ENCODE measurements at places on chromosomes 4 and X.
A peak's percentile ranks its signal among the peaks of the same experiment; 100 is the strongest.

- DNase-seq = no peak
Measured at GRCh38 chr4:114040319-114041116, 61.1 kb upstream of the ARSJ start.

GRCh38 chr4:92305148-92305877, 1.5 kb downstream of the GRID2 start:
- peak; percentile 77 for DNase-seq

DNA sequence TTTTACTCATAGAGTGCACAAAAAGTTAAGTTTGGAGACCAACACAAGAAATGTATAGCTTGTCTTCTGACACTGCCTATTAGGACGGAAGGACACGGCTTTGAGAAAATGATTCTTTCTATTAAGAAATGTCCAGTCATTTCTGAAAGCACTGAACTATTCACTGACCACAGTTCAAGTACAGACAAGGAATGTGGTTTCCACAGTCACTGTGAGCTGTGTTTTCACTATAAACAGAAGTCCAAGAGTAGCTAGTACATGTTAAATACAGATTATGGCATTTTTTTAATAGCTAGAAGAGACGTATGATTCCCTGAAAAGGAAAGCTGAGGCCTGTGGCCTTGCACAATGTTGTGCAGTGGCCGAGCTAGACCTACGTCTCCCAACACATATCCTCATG, 115.1 kb upstream of the GPM6A start:
- DNase-seq = no peak

DNA sequence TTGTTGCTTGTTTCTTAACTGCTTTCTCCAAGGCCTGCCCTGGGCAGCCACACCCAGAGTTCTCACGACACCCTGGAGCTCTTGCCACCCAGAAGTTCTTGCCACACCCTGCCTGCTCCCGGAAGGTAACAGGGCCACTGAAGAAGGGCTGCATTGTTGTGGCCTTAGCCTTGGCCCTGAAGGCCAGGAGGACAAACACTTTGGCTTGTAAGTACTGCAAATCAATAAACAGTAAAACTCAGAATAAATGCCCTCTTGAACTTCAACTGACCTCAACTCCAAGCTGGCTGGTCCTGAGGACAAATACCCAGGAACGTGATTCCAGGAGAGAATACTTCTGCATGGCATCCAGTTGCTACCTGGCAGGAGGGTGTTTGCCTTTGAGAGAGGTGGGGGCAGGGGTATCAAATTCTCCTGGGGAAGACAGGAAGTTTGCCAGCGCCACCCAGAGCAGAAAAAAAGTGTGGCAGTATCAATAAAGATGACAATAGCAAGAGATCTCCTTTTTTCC, 54.1 kb downstream of the TLR10 start:
- DNase-seq = peak; percentile 67

DNA sequence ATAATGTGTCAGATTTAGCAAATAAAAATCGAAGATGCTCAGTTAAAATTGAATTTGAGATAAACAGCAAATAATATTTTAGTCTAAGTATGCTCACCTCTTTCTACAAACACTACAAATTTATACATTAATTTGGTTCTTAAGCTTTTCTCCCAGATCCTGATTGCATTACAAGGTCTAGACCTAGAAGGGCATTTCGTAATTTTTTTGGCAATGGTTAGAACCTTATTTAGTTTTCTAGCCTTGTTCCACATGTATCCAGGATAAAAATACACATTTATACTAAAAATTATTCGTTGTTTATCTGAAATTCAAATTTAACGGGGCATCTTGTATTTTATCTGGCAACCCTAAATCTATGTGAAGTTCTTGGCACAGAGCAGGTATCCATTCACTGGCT, 2.5 kb upstream of the CDKL5 start:
- no peak for DNase-seq

GRCh38 chrX:44876086-44876485, 3.1 kb downstream of the KDM6A start:
- no peak for DNase-seq

DNA sequence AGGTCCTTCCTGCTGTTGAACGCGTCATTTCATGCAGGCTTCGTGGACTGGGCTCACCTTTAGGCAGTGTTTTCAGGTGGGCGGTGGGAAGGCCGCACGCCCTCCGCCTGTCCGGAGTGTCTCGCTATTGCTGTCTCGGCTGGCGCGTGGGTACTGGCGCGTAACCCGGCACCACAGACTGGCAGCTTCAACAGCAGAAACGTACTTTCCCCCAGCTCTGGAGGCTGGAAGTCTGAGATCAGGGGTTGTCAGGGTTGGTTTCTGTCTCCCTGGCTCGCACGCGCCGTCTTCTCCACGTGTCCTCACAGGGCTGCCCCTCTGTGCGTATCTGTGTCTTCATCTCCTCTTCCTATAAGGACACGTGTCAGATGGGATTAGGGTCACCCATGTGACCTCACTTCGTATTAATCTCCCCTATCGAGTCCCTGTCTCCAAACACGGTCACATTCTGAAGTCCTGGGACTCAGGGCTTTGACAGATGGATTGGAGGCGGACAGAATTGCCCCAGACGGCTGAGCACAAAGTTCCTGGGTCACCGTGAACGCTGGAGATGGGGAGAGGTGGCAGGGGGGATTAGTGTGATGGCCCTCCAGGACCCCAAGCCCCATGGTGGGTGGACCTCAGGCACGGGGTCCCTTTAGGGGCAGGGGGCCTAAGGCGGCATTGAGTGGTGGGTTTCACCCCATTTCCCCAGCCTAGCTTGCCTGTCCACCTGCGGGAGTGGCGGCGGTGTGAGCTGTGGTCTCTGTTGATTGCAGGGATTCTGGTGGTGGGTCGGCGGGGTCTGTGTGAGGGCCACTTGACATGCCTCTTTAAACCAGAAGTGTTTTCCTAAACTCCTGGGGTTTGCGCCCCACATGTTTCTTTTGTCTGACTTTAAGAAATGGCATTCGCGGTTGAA, 83.4 kb upstream of the LRPAP1 start:
- no peak for DNase-seq

- DNase-seq = peak; percentile 82
Measured at GRCh38 chrX:131747173-131747572, 203.3 kb downstream of the OR13H1 start.

- DNase-seq = no peak
Measured at GRCh38 chr4:168739886-168740285, 243.0 kb downstream of the PALLD start.

GRCh38 chr4:15751153-15751552, 27.0 kb upstream of the CD38 start:
- DNase-seq = no peak

- no peak for DNase-seq
Measured at GRCh38 chr4:162408309-162408708, 244.5 kb upstream of the FSTL5 start.

DNA sequence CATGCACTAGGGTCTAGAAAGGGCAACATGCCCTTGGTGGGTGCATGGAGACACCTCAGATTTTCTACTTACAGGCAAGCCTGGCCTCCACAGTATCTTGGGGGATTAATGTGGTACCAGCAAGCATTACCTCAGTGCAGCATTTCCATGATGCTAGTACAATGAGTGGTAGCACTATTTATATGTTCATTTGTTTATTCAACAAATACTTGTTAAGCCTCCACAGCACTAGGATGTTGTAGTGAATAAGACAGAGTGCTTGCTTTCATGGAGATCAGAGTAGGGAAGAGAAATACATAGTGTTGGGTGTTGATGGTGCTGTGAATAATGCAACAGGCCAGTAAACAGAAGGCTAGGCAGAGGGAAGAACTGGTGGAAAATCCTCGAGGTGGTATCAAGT, 133.4 kb downstream of the KLHL8 start:
- DNase-seq = no peak

GRCh38 chr4:183321079-183321478, 1.0 kb upstream of the CLDN22 start:
- DNase-seq = peak; percentile 32

DNA sequence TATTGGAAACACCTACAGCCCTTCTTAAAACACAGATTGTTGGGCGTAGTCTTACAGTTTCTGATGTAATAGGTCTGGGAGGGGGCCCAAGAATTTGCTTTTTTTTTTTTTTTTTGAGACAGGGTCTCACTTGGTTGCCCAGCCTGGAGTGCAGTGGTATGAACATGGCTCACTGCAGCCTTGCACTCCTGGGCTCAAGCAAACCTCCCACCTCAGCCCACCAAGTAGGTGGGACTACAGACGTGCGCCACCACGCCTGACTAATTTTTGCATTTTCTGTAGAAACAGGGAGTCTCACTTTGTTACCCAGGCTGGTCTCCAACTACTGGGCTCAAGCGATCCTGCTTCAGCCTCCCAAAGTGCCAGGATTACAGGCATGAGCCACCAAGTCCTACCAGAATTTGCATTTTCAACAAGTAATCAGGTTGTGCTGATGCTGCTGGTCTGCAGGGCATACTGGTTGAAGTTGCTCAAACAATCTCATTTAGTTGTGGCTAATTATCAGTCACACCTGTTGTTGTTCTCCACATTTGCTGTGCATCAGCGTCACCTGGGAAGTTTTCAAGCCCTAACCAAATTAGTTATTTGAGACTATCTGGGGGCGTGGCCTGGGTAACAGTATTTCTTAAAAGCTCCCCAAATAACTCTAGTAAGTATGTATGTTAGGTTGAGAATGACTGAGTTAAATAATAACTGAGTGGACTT, 14.0 kb downstream of the TMEM154 start:
- DNase-seq = no peak

DNA sequence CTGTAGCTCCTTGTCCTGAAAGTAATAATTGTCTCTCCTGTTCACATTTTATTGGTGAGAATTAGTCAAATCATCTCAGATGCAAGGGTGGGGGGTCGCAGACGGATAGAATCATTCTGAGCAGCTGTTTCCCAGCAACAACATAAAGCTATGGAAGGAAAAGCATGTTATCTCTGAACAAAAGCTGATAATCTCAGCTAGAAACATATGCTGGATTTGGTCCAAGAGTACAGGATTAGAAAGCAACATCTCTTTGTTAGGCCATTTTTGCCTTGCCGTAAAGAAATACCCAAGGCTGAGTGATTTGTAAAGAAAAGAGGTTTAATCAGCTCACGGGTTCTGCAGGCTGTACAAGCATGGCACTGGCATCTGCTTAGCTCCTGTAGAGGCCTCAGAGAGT, 472.8 kb upstream of the BOD1L1 start:
- DNase-seq = no peak

- DNase-seq = no peak
Measured at GRCh38 chr4:107512549-107512948, 207.5 kb downstream of the PAPSS1 start.

GRCh38 chr4:5635826-5636195, 72.5 kb downstream of the EVC2 start:
- no peak for DNase-seq

GRCh38 chr4:15182600-15183220, 180.4 kb downstream of the CPEB2 start:
- DNase-seq = no peak

- DNase-seq = no peak
Measured at GRCh38 chr4:8477095-8477635, 36.6 kb downstream of the TRMT44 start.

DNA sequence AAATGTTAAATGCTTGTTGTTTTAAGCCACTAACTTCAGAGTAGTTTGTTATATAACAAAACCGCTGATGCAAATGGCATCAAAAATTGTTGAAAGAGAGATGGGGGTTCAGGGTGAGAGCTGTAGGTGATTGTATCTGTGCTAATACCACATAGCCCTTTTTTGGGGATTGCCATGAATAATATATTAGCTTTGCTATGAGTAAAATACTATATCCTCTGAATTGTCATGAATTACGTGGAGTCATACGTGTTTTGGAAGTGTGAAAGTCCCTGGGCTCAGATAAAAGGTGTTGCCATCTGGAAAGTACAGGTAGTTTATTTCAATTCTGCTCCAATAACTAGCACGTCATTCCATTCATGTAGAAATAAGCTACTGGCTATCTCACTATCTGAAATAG, 30.6 kb downstream of the DYNLT3 start:
- DNase-seq = no peak

DNA sequence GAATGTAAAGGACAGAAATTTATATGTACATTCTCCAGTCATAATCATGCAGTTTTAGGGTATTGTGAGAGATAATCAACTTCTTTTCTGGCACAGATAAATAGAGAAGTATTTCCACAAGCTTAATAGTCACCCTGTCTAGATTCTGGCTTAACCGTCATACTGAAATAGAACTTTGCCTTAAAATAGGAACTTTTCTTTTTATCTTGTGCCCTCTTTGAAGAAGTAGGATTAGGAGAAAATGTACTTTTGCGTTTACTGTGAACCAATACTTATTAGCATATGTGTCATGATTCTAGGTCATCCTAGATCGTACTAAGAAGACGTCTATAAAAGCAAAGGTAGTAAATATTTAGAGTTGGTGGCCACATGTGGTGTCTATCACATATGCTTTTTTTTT, 95.4 kb downstream of the NFKB1 start:
- no peak for DNase-seq

DNA sequence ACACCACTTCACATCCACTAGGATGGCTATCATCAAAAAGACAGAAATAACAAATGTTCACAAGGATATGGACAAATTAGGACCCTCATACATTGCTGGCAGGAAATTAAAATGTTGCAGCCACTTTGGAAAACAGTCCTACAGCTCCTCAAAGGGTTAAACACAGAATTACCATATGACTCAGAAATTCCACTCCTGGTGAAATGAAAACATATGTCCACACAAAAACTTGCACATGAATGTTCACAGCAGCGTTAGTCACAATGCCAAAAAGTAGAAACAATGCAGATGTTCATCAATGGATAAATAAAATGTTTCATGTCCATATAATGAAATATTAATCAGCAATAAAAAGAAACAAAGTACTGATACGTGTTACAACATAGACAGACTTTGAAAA, 15.1 kb downstream of the S100G start:
- no peak for DNase-seq

GRCh38 chrX:68568136-68568535, 69.3 kb downstream of the YIPF6 start:
- no peak for DNase-seq

GRCh38 chr4:184536881-184537248, 62.5 kb upstream of the IRF2 start:
- DNase-seq = no peak

DNA sequence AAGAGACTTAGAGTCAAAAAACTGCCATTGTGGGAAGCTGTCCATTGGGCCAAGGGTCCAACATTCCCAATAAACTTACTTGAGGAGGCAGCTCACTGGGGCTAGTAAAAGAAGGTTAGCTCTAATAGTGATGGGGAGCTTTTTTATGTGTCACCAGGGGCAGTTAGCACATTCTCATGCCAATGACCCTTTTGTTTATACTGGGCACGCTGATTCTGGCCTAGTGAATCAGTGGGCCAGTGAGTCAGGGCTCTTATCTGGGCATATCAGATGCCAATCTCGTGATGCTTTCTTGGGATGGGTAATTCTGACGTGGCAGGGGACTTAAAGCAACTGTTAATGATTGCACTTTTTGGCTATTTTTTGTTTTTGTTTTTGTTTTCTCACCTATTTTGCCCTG, 27.8 kb downstream of the TCEAL1 start:
- no peak for DNase-seq
